ENCODE measurements at places on chromosomes 6 and 20.
A peak's percentile ranks its signal among the peaks of the same experiment; 100 is the strongest.

DNA sequence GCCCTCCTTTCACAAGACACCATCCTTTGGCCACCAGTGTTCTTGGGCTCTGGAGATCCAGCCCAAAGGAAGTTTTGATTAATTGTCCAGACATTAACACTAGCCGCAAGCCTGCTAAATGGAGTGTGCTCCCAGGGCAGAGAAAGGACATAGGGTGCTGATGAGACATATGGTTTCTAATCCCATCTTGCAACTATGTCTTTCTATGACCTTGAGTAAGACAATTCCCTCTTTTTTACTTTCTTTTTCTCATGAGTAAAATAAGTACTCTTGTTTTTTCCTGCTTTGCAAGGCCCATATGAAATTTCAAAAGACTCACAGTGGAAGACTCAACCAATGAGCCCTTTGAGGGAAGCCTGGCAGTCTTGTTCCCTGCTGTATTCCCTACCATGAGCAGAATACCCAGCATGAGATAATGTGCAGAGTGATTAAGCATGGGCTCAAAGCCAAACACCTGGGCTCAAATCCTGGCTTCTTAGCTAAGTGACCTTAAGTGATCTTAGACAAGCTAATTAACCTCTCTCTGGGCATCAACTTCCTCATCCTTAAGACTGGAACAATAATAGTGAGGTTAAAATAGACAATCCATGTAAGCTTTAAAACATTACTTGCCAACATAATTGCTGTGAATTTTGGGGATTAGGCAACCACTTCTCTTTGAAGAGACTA lies at the start of gene WFDC10B:
Gene WFDC10B (minus strand): TSS at position 51 of the 669 bp plus-strand sequence. CDS start 19,027 bp downstream, outside the sequence.
- no peak for DNase-seq

- DNase-seq, result peak; percentile 12
Observed at GRCh38 chr6:28336284-28337120, 554 bp upstream of the ZSCAN31 start.

- no peak for DNase-seq
Observed at GRCh38 chr6:37319856-37320480, 33.8 kb upstream of the RNF8 start.

DNA sequence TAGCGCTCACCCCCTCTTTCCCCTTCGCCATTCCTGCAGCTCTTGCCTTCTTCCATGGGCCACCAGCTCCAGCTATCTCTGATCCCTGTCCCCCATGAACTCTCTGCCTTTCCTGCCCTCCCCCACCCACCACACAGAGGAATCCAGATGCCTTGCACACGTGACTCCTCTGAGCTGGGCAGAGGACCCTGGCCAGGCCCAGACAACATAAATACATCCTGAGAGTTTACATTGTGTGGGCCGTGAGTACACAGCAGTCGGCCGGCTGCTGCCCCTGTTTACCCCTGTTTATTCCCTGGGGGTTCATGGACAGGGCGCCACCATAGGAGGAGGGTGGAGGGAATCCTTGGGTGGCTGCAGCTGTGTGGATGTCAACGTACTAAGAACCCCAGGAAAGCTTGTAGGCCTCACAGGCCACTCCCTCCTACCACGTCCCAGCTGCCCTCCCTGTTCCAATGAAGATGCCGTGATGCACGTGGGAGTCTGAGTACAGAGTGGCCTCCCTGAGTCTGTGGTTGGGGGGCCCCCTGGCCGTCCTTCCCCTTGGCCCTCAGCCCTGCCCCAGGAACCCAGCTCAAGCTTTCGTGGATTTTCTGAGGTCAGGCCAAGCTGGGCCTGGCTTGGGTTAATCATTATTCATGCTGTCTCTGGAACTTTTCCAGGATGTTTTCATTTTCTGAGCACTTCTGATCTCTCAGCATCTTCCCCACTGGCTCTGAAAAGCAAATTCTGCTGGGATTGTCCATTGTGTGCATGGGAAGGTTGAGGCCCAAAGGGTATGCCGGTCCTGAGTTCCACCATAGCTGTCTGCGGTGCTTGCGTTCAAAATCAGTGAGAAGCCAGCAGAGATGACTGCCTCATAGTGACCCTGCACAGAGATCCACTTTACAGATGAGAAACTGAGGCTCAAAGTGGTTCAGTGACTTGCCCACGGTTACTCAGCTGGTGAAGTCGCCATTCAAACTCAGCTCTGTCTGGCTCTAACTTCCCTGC lies 136.3 kb downstream of the MRPL14 start:
- no peak for DNase-seq

DNA sequence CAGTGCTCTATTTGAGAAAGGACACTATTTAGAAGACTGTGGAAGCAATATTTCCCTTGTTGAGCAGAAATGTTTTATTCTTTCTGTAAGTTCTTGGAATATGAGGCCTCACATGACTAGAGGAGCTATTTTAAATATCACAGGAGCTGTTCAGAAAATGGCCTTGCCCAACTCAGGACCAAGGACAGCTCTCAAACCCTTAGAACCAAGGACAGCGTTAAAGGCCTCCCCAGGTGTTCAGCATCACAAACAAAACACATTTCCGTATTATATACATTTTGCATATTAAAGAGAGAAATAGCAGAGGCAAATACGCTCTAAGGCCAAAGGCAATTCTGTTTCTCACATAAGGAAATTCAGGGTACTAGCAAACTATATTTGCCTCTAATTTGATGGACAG lies 631.4 kb downstream of the CDH26 start:
- no peak for DNase-seq

DNA sequence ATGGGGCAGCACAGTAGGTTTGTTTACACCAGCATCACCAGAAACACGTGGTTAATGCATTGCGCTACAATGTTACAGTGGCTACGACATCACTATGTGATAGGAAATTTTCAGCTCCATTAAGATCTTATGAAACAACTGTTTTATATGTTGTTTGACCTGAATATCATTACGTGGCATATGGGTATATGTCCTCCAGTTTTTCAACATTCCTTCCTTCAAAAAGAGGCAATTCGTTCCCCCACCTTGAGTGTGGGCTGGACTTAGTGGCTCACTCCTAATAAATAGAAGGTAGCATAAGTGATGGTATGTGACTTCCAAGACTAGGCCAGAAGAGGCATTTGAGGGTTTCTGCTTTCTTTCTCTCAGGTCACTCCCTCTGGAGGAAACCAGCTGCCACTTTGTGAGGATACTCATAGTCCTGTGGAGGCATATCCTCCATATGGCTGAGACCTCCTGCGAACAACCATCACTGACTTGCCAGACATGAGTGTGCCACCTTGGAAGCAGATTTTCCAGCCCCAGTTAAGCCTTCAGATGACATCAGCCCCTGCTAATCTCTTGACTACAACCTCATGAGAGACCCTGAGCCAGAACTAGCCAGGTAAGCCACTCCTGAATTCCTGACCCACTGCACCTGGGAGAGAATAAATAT lies 2.3 kb upstream of the TRAM2 start:
- DNase-seq, result no peak
